ENCODE measurements at places on chromosomes 5 and 9.
A peak's percentile ranks its signal among the peaks of the same experiment; 100 is the strongest.

- DNase-seq, result no peak
Observed at GRCh38 chr9:135359764-135360163, 119.8 kb upstream of the PPP1R26 start.

DNA sequence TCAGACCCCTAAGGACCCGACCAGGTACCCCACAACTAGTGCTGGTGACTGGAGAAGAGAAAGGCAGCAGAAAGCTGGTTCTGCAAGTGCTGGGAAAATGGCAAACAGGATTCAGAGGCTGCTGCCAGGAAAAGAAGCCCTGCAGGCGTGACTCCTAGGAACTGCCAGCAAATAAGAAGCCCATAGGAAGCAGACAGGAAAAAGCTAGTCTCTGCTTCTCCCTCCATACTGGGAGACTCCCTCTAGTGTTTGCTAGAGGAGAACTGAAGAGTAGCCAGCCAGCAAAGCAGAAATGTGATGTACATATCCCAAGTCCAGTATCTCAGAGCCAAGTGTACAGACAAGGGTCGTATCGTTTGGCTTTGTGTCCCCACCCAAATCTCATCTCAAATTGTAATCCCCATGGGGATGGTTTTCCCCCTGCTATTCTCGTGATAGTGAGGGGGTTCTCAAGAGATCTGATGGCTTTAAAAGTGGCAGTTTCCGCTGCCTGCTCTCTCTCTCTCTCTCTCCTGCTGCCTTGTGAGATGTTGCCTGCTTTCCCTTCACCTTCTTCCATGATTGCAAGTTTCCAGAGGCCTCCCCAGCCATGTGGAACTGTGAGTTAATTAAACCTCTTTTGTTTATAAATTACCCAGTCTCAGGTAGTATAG lies 38.1 kb upstream of the TUSC1 start:
- DNase-seq, result no peak

GRCh38 chr9:71003346-71003745 lies 118.1 kb downstream of the TRPM3 start:
- DNase-seq, result no peak

DNA sequence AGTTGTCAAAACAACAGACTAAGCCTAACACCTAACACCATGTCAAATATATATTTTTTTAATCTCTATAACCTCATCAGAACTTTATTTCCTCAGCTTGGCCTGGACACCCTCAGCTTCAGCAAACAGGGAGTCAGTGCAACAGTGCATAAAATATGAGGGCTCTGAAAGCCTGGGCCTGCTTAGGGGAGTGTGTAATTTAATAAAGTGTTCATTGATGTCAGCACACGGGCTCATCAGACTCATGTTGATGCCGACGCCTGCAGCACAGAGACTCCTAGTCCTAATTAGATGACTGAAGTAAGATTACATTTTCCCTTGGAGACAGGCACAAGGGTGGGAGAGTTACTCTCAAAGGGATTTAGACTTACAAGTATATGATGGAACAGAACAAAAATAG lies 37.8 kb downstream of the CDH10 start:
- no peak for DNase-seq

DNA sequence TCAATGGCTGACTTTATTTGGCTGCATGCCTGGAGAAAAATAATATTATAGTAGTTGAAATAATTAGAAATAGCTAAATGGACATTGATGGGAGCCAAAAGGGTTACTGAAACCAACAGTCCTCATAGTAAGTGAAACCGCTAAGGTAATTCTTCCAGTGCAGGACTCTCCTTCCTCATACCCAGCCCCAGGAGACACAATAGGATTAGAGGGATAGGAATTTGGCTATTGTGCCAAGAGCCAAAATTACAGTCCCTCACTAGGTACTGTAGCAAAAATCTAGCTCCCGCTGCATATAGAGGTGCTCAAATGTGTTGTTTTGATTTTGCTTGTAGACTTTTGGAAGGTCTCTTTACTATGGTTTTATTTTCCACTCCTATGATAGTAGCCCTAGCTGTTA lies 20.2 kb downstream of the GLDC start:
- DNase-seq, result no peak

DNA sequence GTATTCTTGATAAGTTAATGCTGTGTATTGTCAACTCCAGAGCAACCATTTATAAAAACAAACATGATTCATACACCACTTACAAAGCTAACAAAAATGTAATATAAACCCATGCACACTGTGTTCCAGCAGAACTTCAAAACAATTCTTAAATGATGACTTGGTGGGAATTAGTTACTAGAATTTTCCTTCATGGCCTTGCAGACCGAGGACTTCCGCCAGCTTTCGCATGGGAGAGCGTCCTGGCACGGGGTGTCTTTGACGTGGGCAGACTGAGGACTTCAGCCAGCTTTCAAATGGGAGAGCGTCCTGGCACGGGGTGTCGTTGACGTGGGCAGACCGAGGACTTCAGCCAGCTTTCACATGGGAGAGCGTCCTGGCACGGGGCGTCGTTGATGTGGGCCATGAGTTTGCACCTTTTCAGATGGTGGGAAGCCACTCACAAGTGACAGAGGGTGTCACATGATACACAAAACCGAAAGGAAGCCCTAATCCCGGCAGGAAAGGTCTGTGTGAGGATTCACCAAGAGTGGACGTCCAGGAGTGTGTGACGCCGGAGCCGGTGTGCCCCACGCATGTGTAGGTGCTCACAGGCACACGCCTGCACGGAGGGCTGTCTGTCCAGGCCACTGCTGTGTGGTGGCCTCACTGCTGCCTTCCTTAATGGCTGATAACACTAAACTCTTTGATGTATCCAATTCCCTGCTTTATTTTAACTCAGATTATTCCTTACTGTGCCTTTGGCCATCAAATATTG lies 211.3 kb upstream of the IRX4 start:
- no peak for DNase-seq

- DNase-seq, result no peak
Observed at GRCh38 chr5:125043781-125044391, 297.4 kb upstream of the ZNF608 start.

GRCh38 chr9:13628526-13628925 lies 349.0 kb upstream of the MPDZ start:
- DNase-seq, result no peak

DNA sequence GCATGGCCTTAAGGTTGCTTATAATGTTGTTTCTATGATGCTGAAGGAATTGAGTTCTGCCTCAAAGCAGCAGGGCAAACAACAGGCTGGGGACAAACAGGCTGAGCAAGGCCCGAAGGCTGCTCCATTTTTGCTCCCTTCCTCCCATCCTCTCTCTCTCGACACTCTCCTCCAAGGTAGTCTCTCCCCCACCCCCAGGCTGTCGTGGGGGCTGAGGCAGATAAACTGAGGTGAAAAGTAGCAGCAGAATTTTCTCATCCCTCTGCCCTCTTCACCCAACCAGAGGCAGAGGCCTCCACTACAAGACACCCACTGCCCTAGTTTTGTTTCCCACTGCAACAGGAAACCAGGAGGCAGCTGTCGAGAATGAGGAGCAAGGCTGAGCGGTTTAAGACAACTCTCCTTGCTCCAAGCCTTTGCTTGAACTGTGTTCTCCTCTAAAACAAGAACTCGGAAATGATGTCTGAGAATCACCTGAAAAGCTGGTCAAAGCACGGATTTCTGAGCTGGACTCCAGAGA lies 13.5 kb upstream of the GNA14 start:
- no peak for DNase-seq

GRCh38 chr5:12242950-12243888 lies 339.0 kb upstream of the CTNND2 start:
- no peak for DNase-seq

GRCh38 chr5:54295651-54296276 lies 14.6 kb downstream of the ARL15 start:
- no peak for DNase-seq

GRCh38 chr5:61910771-61911170 lies 395.2 kb upstream of the KIF2A start:
- DNase-seq, result no peak

GRCh38 chr5:1985781-1986180 lies 103.1 kb upstream of the IRX4 start:
- no peak for DNase-seq

- no peak for DNase-seq
Observed at GRCh38 chr5:114319236-114319635, 42.6 kb upstream of the KCNN2 start.

GRCh38 chr5:108620516-108620915 lies 127.2 kb upstream of the FER start:
- no peak for DNase-seq

DNA sequence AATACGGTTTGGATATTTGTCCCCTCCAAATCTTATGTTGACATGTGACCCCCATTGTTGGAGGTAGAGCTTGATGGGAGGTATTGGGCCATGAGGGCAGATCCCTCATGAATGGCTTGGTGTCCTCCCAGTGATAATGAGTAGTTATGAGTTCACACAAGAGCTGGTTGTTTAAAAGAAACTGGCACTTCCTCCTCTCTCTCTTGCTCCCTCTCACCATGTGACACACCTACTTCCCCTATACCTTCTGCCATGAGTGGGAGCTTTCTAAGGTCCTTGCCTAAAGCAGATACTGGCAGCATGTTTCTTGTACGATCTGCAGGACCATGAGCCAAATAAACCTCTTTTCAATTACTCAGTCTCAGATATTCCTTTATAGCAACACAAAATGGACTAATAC lies 132.0 kb downstream of the PIK3R1 start:
- DNase-seq, result no peak

GRCh38 chr5:181221105-181221791 lies 1.8 kb upstream of the TRIM41 start:
- DNase-seq, result no peak

DNA sequence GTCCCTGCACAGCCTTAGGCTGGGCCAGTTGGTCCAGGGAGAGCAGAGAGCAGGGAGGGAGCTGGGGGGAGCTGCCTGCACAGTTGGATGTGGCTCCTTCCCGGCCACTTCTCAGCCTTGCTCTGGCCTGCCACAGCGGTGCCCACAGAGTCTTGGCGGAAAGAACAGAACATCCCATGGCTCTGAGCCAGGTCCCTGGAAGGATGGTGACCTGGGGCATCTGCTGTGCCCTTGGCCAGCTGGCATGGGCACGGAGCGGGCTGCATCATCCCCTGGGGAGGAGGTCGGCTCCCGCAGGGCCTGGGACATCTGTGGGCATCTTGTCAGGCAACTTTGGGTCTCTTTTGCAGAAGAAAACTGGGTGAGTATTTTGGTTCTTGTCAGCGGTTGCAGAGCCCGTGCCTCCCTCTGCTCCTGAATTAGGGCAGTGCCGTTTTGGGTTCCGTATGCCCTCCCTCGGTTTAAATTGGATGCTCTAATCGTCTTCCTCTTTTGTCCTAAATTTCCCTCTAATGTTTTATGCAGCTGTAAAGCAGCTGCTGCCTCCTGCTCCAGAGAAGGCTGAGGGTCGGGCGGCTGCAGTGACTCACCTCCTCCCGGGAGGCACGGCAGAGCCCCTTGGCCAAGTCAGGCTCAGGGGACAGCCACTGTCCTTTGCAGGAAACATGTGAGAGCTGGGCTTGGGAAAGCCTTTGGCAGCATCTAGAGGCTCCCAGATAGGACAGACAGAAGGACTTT lies 10.5 kb upstream of the NACC2 start:
- no peak for DNase-seq

DNA sequence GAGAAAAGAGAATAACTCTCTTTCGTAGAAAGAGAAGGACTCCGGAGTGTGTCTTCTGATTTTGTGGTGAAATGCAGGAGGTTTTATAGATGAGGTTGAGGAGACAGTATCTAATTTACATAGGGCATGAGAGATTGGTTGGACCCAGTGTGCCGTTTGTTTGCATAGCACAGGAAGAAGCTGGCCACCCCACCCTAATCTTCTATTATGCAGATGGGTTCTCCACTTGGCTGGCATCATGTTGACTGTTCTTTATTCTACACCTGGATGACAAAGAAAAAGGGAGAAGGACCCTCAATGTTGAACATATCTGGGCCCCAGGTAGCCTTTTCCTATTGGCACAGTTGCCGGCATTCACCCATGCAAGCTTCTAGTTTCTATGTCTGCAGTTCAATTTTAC lies 23.2 kb upstream of the MINAR2 start:
- no peak for DNase-seq

- no peak for DNase-seq
Observed at GRCh38 chr5:17441351-17441750, 56.7 kb upstream of the TAF11L2 start.

GRCh38 chr9:36832164-36832795 lies 201.8 kb downstream of the PAX5 start:
- DNase-seq, result peak; percentile 12

DNA sequence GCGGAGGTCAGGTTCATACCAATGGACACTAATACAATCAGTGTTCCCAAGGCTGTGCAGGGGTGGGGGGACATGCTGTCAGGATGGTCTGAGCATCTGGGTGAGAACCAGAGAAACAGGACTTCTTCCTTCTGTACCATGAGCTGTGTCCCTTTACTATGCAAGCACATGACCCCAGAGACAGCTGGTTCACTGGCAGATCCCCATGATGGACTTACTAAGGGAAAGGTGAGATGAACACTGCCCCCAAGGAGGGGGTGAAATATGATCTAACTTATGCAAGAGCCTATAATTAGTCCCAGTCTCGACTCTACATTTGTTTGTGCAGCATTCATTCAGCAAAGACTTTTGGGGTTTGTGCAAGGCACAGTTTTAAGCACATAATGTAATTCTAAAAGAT lies 91.4 kb downstream of the LIFR start:
- no peak for DNase-seq

- no peak for DNase-seq
Observed at GRCh38 chr5:151660616-151661495, 25.9 kb downstream of the SPARC start.

- no peak for DNase-seq
Observed at GRCh38 chr9:134734270-134734669, 92.7 kb downstream of the COL5A1 start.

DNA sequence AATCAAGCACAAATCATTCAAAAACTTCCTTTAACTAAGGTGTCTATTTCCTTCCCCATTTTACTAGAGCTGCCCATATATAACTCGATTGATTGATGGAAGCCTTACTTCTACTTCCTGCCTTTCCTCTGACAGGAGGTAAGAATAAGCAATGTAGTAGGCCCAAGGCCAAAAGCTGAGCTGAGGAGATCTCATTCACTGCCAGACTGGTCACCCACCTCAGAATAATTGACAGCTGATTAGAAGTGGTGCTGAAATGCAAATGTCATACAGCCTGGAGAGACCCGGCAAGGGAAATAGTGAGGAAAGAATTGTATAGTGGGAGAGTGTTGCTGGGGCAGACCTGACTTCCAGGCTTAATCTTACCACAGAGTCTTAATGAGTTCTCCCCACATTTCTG lies 239.9 kb downstream of the SAXO1 start:
- no peak for DNase-seq

DNA sequence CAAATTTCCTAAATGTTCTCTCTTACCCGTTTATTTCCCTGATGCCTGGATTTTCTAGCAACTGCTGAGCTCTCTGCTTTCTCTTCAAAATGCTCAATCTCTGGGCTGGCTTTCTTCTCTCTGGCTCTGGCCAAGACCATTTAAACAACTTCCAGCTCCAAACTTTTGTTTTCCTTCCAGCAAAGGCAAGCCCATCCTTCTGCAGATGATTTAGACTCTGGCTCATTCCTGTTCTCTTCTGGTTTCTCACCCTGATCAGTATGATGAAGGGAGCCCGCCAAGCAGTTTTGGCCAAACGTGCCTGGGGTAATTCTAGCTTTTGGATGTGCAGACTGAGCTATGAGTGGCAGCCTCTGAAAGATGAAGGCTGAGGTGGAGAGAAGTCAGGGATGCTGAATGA lies 78.1 kb downstream of the HSPA4 start:
- DNase-seq, result no peak
